ENCODE measurements at places on chromosomes 6 and 20. TPM values are rescaled to one million over a fixed set of nuclear protein-coding genes. Genes with fewer than 3 reads are reported as not detected.

Gene SALL4
- not detected for total RNA-seq

Gene AFG1L
- total RNA-seq = 7.2 TPM

Gene RTN4IP1
- total RNA-seq = 11.4 TPM

Gene VGLL2
- total RNA-seq = 95.9 TPM

Data from psoas muscle (tissue), 8 donors.